Esophagus squamous epithelium (tissue), 5 donors: ENCODE measurements at places on chromosomes 12 and 14.
A peak's percentile ranks its signal among the peaks of the same experiment; 100 is the strongest.

GRCh38 chr12:85191-85666 lies 18.7 kb downstream of the IQSEC3 start:
- no peak overlapping the region for H3K27ac ChIP-seq
- H3K4me1 ChIP-seq, result no peaks in the 10 kb centered on the region
- H3K4me3 ChIP-seq, result no peak overlapping the region
- H3K36me3 ChIP-seq, result no peaks in the 10 kb centered on the region
- H3K27me3 ChIP-seq, result no peaks in the 10 kb centered on the region
- no peak for DNase-seq

GRCh38 chr12:42270596-42270995 lies 32.5 kb upstream of the YAF2 start:
- H3K27ac ChIP-seq, result no peak overlapping the region
- no peak for DNase-seq
- H3K4me3 ChIP-seq, result no peak overlapping the region
- H3K36me3 ChIP-seq, result no peaks in the 10 kb centered on the region

GRCh38 chr14:58060077-58060476 lies 91.9 kb downstream of the ARMH4 start:
- H3K36me3 ChIP-seq, result no peaks in the 10 kb centered on the region
- no peaks in the 10 kb centered on the region for H3K4me1 ChIP-seq
- no peak overlapping the region for H3K4me3 ChIP-seq

DNA sequence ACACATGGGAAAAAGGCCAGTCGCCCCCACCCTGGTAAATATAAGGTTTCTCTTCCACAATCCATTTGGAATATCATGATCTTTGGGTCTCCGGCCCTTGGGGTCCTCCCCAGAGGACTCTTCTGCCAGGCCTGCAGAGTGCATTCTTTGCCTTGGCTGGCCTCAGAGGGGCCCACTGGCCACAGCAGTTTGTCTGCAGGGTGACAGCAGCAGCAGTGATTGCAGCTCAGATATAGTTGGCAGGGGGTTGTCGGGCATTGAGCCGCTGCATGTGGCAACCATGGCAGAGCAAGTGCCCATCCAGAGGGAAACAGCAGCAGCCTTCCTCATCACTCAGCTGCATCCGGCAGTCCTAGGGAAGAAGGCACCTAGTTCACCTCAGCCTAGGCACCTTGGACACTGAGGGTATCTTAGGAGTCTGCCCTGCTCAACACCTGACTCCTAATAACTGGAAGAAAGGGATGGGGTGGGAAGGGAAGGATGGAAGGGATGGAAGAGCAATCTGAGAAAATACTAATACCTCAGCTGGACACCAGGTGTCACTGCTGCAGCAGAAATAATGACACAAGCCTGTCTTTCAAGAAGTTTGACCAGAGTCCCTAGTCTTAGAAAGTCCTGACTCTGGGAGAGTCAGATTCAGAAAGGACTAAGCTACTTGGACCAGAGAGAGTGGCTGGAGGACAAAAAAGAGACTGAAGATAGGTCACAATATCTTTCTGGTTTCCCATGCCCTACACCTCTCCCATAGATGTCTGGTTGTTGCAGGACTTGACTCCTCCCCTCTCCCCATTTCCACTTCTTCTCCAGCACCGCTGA lies 8.9 kb downstream of the AJUBA start:
- no peak overlapping the region for H3K4me3 ChIP-seq
- H3K36me3 ChIP-seq, result peaks cover 6% of the 10 kb centered on the region
- DNase-seq, result no peak

DNA sequence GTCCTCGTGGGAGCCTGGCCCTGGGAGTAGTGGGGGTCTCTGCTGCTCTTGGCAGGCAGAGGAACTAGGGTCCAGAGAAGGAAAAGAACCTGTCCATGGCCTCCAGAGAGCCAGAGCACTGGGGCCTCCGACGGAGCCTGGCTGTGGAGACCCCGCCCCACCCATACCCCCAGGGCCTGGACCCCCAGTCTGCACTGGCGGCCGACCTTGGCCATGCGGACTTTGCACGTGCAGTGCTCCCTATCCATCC lies 1.1 kb downstream of the BEGAIN start:
- H3K27me3 ChIP-seq, result peaks cover 51% of the 10 kb centered on the region
- H3K4me3 ChIP-seq, result peak overlapping the region; percentile 36
- no peak overlapping the region for H3K27ac ChIP-seq

GRCh38 chr12:117127933-117128823 lies 29.0 kb upstream of the TESC start:
- H3K27me3 ChIP-seq, result no peaks in the 10 kb centered on the region
- no peaks in the 10 kb centered on the region for H3K4me1 ChIP-seq
- no peak overlapping the region for H3K4me3 ChIP-seq
- DNase-seq, result no peak
- H3K36me3 ChIP-seq, result no peaks in the 10 kb centered on the region

DNA sequence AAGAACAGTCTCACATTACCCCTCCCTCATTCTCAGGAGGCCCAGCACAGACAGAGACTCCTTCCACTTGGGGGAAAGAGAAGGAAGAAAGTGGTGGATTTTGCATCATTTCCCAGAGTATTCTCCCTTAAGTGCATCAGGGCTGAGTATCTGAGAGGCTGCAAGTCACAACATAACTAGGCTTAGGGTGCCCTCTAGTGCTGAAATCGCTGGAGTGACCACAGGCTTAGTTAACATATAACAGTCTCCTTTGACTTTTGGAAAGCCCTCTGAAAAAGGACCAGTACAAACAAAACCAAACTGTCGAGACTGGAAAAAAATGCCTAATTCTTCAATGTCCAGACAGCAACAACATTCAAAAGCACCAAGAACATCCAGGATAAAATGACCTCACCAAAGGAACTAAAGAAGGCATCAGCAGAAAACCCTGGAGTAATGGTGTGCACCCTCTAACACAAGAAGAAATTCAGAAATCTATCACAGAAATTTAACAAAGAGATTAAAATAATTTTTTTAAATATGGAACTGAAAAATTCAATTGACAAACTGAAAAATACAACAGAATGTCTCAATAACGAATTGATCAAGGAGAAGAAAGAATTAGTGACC lies 412.3 kb downstream of the RPS29 start:
- no peak for DNase-seq
- H3K4me3 ChIP-seq, result no peak overlapping the region
- H3K27me3 ChIP-seq, result no peaks in the 10 kb centered on the region
- no peaks in the 10 kb centered on the region for H3K4me1 ChIP-seq
- no peak overlapping the region for H3K27ac ChIP-seq
- no peaks in the 10 kb centered on the region for H3K36me3 ChIP-seq

DNA sequence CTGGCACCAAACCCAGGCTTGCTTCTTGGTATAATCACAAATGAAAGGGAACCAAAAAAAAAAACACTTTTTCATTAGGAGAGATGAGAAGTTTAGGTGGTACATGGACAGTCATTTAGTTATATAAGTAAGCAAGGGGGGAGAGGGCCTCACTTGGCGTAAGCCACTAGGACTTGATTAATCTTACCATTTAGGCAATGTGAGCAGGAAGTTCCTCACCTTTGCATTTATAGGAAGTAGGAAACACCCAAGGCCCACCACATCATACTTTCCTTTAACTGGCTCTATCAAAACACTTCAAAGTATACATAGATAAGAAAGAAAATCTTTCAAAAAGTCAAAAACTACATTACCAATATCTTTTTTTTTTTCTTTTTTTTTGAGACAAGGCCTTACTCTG lies 6.7 kb upstream of the RPS6KA5 start:
- H3K27me3 ChIP-seq, result no peaks in the 10 kb centered on the region
- H3K36me3 ChIP-seq, result no peaks in the 10 kb centered on the region
- no peak overlapping the region for H3K27ac ChIP-seq
- peaks cover 29% of the 10 kb centered on the region for H3K4me1 ChIP-seq
- no peak for DNase-seq

GRCh38 chr14:27026097-27026496 lies 428.3 kb upstream of the NOVA1 start:
- no peaks in the 10 kb centered on the region for H3K27me3 ChIP-seq
- H3K4me3 ChIP-seq, result no peak overlapping the region
- no peaks in the 10 kb centered on the region for H3K4me1 ChIP-seq
